Foreskin keratinocyte (primary cell): ENCODE measurements at places on chromosomes 2 and 18. TPM values are rescaled to one million over a fixed set of nuclear protein-coding genes. Genes with fewer than 3 reads are reported as not detected.

CHRND gene
- total RNA-seq: not detected in 2 replicates

KCMF1 gene
- total RNA-seq: 67.3 and 68.2 TPM in 2 replicates

FAP gene
- 1.2 and 3.0 TPM in 2 replicates for total RNA-seq

CGREF1 gene
- total RNA-seq: 0.49 and 1.6 TPM in 2 replicates

UGT1A5 gene
- total RNA-seq: 0.53 and 0.82 TPM in 2 replicates

TMEM200C gene
- total RNA-seq: 0.14 TPM in 1 of 2 replicates, not detected in the other

KIF5C gene
- 0.07 and 0.11 TPM in 2 replicates for total RNA-seq

CTNNA2 gene
- total RNA-seq: not detected in 2 replicates

DNAJC5G gene
- total RNA-seq: not detected in 2 replicates

GPR39 gene
- 10.5 and 11.3 TPM in 2 replicates for total RNA-seq

LCT gene
- total RNA-seq: not detected in 2 replicates

GNLY gene
- not detected in 2 replicates for total RNA-seq

APOB gene
- total RNA-seq: not detected in 2 replicates

ALK gene
- not detected in 2 replicates for total RNA-seq

MYOM1 gene
- total RNA-seq: 0.07 and 0.11 TPM in 2 replicates

- no peak for DNase-seq
Measured at GRCh38 chr2:202790676-202791075, 80.9 kb downstream of the ICA1L start.

GRCh38 chr18:74194691-74195090, 46.4 kb downstream of the TIMM21 start:
- no peak for DNase-seq

- peak; percentile 76 for DNase-seq
Measured at GRCh38 chr2:69741229-69741574, 732 bp upstream of the ANXA4 start.

- DNase-seq: no peak
Measured at GRCh38 chr18:45024357-45025088, 343.8 kb downstream of the SETBP1 start.

GRCh38 chr2:11357428-11357972, 13.1 kb upstream of the ROCK2 start:
- no peak for DNase-seq

- no peak for DNase-seq
Measured at GRCh38 chr2:109000738-109001137, 11.7 kb upstream of the EDAR start.

GRCh38 chr2:118968961-118969733, 27.2 kb downstream of the MARCO start:
- peak; percentile 65 for DNase-seq

GRCh38 chr2:42653908-42654445, 85.5 kb downstream of the MTA3 start:
- no peak for DNase-seq

- DNase-seq: peak; percentile 3
Measured at GRCh38 chr2:158570869-158571268, 114.1 kb downstream of the PKP4 start.

GRCh38 chr18:41922176-41922575, 32.9 kb upstream of the PIK3C3 start:
- no peak for DNase-seq

- DNase-seq: peak; percentile 7
Measured at GRCh38 chr18:59547581-59548182, 149.5 kb downstream of the CCBE1 start.

DNA sequence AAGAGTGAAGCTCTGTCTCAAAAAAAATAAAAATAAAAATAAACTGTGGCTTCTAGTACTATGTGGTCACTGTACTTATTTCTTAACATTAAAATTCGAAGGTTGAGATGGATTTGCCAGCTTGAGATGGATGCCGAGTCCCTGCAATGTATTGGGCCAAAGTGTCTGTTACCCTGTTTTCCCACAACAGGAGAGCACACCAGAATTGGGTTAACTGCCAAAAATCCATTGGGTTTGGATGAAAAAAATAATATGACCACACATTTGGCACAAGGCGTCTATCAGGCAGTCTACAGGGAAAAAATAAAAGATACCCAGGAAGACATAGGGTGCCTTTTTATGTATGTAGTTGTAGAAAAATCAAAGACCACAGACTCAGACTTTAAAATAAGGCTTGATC, 19.2 kb upstream of the MAPRE3 start:
- no peak for DNase-seq

DNA sequence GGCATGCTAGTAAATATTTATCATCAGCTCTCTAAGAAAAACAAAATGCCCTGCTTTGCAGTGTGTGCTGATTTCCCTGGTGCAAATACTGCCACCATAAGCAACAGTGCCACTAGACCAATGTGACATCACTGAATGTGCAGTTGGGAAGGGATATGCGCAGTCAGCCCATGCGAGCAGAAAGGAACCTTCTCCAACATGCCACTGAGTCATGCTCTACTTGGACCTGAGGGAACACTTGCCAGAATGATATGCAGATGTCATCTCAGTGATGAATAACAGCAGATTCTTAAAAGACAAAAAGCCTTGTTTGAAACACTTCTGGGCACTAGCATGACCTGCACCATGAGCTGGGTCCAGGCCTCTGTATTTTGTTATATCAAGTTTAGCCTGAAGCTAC, 55.3 kb upstream of the REL start:
- peak; percentile 16 for DNase-seq

DNA sequence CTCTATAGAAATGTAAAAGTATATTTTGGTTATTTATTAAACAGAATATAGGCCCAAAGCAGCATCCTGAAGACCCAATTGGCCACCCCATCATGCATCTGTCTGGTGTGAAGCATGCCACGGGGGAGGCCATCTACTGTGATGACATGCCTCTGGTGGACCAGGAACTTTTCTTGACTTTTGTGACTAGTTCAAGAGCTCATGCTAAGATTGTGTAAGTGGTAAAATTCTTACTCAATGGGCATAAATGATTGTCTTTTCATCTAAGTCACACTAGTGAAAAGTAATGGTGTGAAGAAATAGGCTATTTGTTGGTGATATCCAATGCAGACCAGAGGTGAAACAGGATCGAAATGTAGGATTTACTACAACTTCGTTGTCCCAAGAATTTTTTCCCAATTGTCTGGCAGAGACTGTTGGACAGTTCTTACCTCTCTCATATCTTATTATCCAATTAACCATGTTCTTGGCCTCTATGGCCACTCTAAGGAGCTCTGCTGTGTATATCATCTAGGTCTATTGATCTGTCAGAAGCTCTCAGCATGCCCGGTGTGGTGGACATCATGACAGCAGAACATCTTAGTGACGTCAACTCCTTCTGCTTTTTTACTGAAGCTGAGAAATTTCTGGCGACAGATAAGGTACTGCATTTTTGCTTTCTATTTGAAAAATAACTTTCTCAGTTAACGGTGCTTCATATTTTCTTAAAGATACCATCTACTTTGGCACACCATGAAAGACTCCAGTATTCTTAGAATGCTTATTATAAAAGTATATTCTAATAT, 35.0 kb downstream of the AOX1 start:
- no peak for DNase-seq

DNA sequence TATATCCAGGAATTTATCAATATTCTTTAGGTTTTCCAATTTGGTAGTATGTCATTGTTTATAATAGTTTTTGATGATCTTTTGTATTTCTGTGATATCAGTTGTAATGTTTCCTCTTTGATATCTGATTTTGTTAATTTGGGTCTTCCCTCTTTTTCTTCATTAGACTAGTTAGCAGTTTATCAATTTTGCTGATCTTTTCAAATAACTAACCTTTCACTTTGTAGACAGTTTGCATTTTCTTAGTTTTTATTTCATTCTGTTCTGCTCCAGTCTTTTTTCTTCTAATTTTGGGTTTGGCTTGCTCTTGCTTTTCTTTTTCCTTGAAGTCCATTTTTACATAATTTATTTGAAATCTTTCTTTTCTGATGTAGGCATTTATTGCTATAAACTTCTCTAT, 824.4 kb downstream of the LRP1B start:
- no peak for DNase-seq

GRCh38 chr2:183519371-183520056, 395.3 kb downstream of the NUP35 start:
- no peak for DNase-seq

DNA sequence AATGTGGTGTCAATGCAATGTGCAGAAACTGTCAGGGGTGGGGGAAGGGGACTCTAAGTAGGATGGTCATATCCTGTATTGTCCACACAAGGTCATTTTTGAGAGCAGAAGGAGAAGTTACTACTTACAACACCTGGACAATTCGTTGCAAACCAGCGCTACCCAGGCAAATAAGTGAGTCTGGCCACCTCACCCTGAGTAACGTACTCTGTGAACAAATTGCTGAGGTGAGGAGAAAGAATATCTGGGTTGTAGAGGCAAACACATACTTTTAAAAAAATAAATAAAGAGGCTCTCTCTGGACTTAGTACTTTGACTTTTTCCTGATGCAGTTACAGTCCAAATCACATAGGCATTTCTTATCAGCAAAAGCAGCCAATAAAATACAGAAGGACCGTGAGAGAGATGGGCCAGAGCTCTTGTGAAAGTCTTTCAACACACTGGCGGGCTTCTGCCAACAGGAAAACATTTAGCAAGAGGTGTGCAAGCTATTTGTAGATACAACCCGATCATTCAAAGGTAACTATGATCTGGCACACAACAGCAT, 268.2 kb upstream of the ID2 start:
- no peak for DNase-seq

DNA sequence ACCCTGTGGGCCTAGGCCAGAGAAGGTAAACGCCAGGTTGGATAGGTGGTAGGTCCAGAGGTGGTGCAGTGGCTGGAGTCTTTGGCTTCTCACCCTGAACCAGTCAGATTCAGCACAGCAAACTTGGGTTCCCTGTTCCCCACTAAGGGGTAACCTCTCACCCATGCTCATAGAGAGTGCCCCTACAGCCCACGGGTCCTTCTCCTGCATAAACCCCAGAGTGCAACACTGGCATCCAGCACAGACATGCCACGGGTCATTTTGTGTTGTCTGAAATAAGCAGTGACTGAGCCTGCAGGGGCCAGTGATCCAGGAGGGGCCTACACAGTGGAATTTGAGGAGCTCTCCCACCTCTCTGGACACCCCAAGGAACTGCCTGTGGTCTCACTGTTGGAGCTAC, 40.5 kb upstream of the ATP6V1B1 start:
- DNase-seq: no peak

DNA sequence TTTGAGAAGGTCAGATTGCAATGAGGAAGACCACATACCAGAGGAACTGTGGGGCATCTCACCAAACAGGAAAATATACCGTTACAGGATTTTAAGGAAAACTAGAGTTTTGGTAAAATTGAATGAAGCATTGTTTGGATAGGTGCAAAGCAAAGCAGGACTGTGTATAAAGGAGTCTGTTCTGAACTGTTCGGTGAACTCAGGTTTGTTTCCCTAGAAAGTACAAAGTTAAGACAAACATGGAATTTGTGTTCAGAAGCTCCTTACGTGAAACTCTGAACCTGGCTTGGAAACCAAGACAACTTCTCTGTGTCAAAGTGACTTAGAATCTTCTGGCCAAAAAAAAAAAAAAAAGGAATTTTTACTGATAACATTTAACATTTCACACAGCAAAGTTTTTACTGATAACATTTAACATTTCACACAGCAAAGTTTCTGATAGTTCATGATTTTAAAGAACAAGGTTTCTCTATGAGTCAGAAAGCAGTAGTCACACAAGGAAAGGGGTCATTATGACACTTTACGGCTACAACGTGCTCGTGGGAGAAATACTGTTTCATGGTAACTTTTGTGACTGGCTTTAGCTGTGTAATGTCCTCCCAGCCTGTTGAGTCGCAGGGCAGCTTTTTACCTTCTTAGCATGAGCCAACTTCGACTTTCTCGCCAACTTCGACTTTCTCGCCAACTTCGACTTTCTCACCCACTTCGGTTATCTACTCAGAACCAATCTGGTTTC, 21.2 kb upstream of the TET3 start:
- DNase-seq: no peak

- no peak for DNase-seq
Measured at GRCh38 chr2:106995556-106995955, 109.6 kb upstream of the ST6GAL2 start.

DNA sequence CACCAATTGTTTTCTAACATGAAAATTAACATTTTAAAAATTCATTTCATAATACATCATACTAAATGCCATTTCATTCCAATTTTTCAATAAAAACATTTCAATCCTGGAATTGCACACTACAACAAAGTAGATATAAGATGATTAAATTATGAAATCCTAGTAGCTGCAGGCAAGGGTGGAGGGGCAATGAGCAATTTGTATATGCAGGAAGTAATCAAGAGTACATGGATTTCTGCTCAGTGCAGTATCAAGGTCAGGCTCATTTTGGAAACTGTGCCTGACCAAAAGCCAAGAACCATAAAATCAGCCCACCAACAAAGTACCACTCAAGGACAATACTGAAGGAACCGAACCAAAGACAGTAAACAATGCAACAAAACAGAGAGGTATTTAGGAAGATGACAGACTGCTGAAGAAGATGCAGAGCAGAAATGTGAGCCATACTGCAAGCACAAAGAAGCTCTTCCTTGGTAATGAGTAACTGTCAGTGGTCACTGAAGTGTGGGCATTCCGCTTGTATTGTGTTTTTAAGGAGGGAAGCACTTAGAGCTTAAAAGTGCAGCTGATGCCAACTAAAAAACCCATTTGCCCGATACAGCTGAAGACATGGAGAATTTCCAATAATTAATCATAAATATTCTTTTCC, 34.5 kb upstream of the DSEL start:
- no peak for DNase-seq

- DNase-seq: no peak
Measured at GRCh38 chr2:240972201-240972600, 26.2 kb upstream of the SNED1 start.

- DNase-seq: no peak
Measured at GRCh38 chr18:51074605-51075004, 44.6 kb downstream of the SMAD4 start.

DNA sequence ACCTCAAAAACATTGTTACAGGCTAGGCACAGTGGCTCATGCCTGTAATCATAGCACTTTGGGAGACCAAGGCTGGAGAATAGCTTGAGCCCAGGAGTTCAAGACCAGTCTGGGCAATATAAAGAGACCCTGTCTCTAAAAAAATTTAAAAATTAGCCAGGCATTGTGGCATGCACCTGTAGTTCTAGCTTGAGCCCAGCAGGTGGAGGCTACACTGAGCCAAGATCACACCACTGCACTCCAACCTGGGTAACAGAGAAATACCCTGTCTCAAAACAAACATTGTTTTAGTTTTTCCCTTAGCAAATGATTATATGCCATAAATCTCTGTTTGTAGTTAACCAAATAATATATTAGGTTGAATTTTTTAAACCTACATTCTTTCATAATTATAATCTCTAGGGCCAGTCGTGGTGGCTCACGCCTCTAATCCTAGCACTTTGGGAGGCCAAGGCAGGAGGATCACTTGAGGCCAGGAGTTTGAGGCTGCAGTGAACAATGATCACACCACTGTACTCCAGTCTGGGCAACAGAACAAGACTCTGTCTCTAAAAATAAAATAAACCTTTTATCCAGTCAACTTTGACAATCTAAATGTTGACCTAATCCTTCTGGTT, 13.3 kb upstream of the CYP20A1 start:
- peak; percentile 9 for DNase-seq

DNA sequence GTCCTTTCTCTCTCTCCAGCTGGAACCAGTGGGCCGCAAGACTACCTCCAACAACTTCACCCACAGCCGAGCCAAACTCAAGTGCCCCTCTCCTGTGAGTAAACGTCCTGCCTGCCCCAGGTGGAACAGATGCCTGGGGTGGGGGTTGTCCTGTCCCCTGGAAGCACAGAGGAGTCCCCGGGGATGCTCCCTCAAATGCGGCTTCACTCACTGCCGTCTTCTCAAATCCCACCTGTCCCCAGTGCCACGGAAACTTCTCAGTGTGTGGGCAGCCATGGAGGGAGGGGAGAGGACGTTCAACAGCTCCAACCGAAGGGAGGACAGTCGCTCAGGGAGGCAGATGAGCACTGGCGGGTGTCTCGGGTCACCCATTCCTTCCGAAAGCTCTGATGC, 110.7 kb upstream of the PPP1CB start:
- DNase-seq: no peak
